ENCODE measurements at places on chromosomes 1 and 21.

DNA sequence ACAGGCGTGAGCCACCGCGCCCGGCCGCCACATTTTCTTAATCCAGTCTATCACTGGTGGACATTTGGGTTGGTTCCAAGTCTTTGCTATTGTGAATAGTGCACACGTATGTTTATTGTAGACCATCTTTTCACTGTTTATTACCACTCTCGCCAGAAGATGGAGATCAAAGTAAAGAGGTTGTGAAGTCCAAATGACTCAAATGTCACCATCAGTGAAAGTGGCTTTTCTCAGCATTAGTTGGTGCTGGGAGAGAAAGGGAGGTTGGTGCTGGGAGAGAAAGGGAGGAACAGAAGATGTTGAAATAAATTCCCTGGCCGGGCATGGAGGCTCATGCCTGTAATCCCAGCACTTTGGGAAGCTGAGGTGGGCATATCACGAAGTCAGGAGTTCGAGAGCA lies 10.4 kb upstream of the UHMK1 start:
- no peak for DNase-seq

DNA sequence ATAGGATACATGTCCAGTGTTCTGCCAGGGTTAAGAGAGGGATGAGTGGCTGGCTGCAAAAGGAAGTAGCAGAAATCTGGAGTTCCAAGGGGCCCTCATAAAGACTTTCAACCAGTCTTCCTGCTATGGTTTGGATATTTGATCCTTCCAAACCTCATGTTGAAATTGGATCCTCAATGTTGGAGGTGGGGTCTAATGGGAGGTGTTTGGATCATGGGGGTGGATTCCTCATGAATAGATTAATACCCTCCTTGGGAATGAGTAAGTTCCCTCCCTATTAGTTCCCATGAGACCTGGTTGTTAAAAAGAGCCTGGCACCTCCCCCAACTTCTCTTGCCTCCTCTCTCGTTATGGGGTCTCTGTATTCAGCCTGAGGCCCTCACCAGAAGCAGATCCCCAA lies 10.1 kb upstream of the GNG12 start:
- no peak for DNase-seq

DNA sequence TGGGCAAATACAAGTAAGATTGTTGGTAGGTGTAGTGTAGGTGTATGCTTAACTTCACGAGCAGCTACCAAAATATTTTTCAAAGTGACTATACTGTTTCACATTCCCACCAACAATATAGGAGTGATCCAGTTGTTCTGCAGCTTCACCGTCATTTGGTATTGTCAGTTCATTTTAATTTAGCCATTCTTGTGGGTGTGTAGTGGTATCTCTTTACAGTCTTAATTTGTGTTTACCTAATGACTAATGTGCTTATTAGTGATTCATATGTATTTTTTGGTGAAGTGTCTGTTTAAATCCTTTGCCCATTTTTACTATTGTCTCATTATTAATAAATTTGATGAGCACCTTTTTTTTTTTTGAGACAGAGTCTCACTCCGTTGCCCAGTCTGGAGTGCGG lies 35.4 kb downstream of the RCSD1 start:
- DNase-seq: no peak

- no peak for DNase-seq
Measured at GRCh38 chr1:34847094-34847493, 12.5 kb downstream of the SMIM12 start.

DNA sequence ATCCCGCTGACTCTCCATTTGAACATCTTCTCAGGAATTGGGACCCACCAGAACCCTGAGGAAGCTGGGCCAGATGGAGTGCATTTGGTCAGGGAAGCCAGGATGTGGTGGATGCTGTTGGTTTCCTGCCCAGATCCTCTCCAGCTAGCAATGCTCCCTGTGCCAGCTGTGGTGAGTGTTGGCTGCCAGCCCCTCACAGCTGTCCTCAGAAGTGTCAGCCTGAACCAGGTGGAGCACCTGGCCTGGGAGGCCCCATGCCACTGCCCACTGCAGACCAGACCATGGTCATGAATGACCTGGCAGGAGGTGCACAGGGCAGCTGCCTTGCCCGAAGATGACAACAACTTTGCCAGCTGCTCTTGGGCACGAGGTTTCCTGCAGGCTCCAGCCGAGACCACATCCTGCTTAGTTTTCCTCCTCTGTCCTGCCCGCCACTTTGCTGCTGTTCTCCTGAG lies 54.4 kb downstream of the PRSS38 start:
- no peak for DNase-seq

DNA sequence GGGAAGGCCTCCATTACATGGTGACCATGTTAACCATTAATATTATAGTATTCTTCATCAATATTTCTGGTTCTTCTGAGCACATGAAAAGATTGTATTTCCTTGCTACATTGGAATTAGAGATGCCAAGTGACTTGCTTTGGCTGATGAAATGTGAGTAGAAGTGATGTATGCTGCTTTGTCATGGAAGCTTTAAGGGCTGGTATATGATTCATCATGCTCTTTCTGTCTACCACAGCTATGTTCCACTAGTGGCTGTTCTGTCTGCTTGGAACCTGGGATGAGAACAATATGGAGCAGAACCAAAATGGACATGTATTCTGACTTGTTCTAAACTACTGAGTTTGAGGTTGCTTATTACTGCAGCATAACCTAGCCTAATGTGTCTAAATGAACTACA lies 163.3 kb downstream of the TM2D1 start:
- no peak for DNase-seq

- no peak for DNase-seq
Measured at GRCh38 chr1:41800311-41800829, 118.4 kb downstream of the HIVEP3 start.

DNA sequence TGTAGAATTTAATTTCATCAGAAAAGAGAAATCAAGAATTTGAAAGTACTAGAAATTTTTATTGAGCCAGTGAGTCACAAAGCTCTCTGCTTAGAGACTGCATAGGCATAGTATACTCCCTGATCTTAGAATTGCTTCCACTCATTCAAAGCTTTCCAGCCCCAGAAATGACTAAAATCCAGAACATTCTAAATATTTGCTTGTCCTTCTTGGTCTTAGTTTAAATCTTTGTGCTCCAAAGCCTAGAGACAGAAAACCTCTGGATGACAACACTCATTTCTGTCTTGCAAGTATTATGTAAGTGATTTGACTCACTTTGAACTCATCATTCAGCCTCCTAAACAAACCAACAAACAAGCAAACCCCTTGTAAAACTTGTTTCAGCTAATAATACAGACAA lies 74.2 kb downstream of the PTPRC start:
- no peak for DNase-seq

Measured in T-helper 22 cell (primary cell).